ENCODE measurements at places on chromosomes 7 and 10.

- DNase-seq = no peak
These were observed 219.6 kb downstream of the PTEN start for GRCh38 chr10:88082806-88083596.

DNA sequence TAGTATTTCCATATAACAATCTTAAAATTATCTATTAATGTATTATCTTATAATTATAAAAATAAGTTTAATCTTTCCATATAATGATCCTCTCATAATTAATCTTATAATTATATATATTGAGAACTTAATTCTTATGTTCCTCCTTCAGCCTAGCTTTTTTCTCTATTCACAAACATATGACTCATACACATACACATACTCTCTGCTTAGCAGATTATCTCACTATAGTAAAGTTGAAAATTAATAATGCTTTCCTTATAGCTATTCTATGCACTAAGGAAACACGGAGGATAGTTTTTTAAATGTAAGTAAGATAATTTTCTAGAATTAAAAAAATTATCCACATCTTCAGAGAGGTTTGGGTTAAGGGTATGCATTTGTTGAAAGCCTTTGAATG, 47.7 kb upstream of the ITGB8 start:
- DNase-seq = no peak

GRCh38 chr10:26557641-26558014, 119.5 kb downstream of the APBB1IP start:
- DNase-seq = no peak

DNA sequence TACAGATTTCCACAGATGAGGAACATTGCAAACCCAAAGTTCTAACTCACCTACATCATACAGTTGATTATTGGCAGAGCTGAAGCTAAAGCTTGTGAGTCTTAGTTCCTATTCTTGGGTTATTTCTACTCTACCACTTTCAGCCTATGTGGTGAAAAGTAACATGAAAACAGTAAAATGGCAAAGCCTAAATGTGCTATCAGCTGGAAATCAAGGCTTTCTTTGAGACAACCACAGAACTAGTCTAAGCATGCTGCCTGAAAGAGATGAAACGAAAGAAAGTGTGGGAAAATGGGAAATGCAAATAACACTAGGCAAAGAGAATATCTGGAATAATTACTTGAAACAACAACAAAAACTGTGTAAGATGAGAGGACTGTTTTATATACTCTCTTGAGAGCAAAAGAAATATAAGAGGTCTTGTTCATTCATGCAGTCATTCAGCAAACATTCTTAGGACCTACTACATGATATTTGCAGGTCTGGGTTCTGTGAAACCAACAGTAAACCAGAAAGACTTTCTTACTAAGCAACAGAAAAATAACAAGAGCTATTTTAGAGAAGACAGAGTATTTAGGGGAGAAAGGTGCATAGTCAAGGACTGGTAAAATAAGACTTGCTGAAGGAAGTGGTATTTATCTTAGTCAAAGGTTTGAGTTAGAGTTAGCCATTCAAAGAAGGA, 437.1 kb downstream of the HTR7 start:
- no peak for DNase-seq

DNA sequence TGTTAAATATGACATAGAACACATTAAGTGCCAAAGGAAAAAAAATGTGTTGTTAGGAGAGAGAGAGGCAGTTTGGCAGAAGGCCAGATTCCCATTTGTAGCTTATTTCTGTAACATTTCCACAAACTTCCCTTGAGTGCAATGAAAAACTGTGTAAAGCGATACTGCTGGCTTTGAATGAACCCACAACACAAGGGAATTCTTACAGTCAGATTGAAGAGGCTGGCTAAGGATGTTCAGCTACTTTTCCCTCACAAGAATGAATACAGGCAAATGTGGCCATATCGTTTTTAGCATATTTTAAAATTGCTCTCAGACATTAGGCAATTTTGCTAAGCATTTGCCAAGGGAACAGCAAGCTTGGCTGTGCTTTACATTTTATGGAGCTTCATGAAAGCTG, 614.1 kb upstream of the FZD8 start:
- DNase-seq = peak; percentile 32

GRCh38 chr7:5367661-5368060, 56.0 kb downstream of the TNRC18 start:
- no peak for DNase-seq

DNA sequence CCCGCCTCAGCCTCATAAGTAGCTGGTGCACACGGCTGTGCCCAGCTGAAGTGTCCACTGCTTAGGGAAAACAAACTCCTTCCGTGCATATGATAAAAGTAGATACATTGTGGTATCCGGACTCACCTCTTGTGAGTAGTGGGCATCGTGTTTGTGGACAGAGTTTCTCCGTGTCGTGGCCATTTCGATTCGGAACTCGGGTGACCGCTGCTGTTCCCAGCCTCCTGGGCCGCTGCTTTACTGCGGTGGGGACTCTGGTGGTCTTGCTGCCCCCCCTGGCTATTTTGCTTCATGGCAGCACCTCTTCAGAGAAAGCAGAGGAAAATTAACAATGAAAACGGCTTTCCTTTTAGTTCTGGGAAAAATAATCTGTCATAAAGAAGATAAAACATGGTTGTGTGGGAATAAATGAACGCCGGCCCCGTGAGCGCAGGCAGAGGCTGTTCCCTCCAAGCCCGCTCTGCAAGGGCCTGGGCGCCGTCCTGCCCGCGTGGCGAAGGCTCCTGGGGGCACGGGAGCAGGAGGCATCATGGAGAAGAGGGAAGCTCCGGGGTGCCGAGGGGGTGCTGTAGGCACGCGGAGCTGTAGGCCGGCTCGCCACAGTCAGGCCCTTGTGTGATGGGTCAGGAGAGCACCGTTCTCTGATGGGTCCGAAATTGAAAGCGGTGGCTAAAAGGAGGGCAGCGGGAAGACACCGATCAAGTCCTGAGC, 107.4 kb downstream of the ACTR3B start:
- no peak for DNase-seq

- DNase-seq = no peak
These were observed 500.4 kb downstream of the NEBL start for GRCh38 chr10:20396701-20397100.

GRCh38 chr7:157499835-157500153, 163.0 kb downstream of the DNAJB6 start:
- DNase-seq = no peak

Measured in fibroblast of the conjunctiva (primary cell).